ENCODE measurements at places on chromosomes 16 and 17.

DNA sequence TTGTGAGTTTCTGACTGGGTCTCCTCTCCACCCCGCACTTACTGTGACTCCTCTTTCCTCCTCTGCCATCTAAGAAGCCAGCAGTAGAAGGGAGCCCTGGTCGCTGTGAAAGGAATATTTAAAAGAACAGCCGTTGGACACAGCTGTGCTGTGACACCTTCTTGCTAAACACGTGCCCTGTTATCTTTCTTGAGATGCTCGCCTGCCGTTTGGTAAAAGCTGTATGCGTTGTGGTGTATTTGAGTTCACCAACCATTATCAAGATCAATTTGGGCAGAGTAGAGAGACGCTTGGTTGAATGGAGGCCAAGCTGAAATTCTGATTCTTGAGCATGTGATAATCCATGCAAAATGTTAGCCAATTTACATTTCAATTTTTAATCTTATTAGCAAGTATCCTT is 3.8 kb downstream of the GID4 start:
- no peak for DNase-seq

DNA sequence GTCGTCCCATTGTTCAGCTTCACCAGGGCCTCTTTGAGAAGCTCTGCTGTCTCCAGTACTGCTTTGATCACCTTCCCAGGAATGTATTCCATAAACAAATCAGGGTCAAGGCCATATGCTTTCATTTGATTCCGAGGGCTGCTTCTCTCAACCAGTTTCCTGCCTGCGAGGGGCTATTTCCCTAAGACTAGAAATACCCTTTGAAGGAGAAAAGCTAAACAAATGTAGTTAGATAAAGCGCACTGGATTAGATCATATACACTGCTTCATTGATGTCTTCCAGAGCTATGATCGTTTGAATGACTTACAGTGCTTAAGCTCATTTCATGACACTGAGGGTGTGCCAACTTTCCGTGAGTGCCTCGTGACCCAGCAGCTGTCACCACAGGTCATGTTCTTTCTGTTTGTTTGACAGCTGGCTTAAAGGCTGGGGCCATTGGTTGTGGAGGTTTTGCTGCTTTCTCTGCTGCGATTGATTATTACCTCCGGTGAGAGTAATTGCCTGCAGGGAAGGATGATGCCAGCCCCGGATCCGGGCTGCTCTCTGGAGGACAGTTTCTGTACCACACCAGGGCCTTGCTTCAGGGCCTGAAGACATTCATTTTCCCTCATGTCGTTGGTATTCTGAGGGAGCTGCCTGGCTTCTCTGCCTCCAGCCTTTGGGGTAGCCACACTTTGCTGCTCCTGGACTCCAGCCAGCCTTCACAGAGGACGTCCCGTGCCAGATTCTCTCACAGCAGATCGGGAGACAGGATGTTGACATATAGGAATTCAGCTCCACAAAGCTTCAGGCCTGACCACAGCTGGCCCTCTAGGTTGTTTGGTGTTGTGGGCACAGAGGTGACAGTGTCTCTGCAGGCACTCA is 3.9 kb downstream of the TIMM22 start:
- no peak for DNase-seq

- no peak for DNase-seq
These were observed 14.2 kb downstream of the SAP30BP start for GRCh38 chr17:75681289-75681688.

DNA sequence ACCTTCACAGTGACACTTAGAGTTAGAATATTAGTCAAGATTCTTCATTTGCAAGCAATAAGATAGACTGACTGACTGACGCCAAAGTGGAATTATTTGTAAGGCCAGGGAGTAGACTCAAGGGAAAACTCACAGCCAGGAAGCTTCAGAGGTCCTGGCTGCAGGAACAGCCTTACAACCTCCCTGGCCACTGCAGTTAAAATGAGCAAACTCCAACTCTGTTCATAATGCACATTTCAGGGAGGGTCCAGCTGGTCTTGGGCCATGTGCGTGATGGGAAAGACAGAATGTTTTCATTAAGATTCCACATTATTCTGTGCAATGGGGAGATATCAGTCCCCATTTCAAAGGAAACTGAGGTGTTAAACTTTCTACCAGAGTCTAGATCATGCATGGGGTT is 9.9 kb downstream of the CAPNS2 start:
- no peak for DNase-seq

DNA sequence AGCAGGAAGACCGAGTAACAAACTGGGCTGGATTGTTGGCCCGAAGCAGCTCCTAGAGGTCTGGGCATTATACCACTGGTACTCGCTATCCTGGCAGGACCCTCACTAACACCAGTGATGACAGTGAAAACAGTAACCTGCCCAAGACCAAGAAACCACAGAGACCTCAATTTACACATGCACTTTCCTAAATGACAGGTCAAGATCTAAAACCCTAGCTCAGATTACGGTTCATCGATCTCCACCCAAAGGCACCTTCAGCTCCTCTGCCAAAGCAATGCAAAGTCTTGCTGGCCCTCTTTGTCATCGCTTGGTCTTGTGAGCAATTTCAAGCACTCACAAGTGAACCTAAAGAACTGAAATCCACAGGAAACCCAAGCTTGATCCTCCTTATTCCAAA is 1.5 kb downstream of the PIP4K2B start:
- DNase-seq = no peak
